ENCODE measurements at places on chromosomes 2 and 18.
A peak's percentile ranks its signal among the peaks of the same experiment; 100 is the strongest.

- peak; percentile 28 for DNase-seq
These were observed 217.1 kb downstream of the ZNF521 start for GRCh38 chr18:25134861-25135260.

GRCh38 chr2:86577817-86578456, 14.7 kb upstream of the CHMP3 start:
- no peak for DNase-seq

- DNase-seq: peak; percentile 43
These were observed 965 bp upstream of the ELOA2 start for GRCh38 chr18:47036298-47036874.

DNA sequence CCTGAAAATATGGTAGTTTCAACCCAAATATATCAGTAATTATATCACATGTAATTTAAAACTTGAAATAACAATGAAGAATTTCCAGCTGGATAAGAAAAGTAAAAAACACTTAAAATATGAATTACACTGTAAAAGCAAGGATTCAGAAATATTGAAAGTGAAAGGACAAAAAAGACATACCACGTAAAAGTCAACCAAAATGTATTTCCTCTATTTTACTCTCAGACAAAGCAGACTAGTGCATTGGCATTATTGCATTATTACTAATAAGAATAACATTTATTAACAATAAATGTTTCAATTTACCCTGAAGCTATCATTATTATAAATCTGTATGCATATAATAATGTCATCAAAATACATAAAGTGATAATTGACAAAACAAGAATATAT, 445.1 kb upstream of the TRIB2 start:
- DNase-seq: no peak

- DNase-seq: no peak
These were observed 86.8 kb upstream of the BARD1 start for GRCh38 chr2:214896274-214896673.

DNA sequence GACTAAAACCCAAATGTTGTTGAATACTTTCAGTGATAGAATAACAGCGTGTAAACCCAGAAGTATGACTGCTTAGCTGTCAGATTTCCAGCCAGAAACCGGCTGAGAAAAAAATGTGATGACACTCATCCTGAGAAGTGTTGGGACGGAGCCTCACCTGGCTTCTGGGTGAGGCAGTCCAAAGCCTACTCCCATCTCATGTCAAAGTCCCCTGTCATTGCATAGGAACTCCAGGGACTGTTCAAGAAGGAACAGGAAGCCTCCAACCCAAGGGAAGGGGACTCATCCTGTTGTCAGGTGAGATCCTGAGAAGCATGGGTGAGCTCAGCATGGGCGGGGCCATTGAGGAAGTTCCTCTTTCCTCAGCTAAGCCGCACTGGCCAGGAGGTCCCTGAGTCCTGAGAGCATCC, 11.3 kb upstream of the CHRNA1 start:
- no peak for DNase-seq

DNA sequence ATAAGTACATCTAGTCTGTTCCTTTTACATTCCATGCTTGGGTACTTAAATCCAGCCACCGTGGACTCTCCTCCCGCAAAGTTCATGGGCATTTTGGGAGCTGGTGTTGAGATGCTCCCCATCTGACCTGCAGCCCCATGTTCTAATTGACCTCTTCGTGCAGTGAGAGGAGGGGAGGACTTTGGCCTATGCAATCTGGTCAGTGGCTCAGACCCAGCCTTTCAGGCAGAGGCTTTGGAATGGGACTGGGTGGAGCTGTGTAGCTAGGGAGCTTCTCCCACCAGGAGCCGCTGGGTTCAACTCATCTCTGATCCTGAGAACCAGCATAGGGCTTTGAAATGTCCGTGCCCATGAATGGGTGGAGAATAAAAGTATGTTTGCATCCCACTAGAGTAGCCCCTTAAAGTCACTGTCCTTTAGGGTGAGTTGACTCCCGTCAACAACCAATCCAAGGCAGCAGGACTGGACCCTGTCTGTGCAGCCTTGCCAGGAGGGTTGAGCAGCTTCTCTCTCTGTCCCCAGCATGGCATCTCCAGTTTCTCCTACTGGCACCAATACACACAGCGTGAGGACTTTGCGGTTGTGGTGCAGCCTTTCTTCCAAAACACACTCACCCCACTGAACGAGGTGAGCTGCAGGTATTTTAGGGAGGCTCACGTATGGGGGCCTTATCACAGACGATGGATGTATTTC, 120.0 kb upstream of the PPP1CB start:
- no peak for DNase-seq

GRCh38 chr2:21422050-21422449, 298.3 kb downstream of the TDRD15 start:
- no peak for DNase-seq

DNA sequence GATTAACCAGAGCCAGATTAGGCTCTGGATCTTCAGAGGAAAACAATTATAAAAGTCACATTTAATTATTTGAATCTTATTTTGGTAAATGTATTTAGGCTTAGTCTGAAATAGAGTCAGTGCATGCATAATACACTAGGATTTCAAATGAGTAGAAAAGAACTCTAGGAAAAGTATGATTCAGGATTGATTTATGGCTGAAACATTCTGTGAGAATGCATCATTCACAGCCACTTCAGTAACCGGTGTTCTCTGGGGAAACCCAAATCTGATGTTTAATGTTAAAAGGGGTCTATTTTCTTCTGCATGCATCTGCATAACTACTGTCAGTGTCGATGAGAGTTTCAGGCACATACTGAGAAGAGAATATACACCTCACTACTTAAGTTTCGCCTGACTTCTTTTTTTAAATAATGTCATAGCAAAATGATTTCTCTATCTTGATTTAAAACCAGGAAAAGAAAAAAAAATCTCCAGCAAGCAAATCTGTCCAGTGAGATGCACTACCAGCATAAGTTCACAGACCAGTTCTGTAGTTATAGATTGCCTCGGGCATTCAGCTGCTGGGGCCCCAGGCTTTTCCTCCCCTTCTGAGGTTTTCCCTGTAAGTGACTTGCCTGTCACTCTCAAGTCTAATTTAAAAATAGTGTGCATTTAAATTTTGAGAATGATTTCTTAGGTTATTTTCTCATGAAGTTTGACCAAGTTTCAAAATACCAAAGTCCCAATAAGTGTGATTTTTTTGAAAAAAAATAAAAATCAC, 501.5 kb downstream of the NR4A2 start:
- no peak for DNase-seq

DNA sequence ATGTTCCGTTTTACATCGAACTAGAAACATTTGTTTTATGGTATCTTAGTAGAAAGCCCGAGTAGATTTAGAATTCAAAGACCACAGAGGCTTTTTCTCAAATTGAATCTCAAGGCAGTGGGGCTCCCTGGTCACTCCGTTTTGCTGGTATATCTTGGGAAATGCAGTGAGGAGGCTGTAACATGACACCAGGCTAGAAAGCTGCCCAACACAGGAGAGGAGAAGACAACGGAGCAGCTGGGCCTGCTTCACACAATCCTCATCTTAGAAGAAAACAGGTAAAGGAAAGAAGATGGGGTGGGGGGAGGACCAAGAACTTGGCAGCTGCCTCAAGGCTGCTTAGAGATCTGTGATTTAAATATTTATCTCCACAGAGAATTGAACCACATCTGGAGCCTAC, 38.3 kb upstream of the EPB41L3 start:
- no peak for DNase-seq

DNA sequence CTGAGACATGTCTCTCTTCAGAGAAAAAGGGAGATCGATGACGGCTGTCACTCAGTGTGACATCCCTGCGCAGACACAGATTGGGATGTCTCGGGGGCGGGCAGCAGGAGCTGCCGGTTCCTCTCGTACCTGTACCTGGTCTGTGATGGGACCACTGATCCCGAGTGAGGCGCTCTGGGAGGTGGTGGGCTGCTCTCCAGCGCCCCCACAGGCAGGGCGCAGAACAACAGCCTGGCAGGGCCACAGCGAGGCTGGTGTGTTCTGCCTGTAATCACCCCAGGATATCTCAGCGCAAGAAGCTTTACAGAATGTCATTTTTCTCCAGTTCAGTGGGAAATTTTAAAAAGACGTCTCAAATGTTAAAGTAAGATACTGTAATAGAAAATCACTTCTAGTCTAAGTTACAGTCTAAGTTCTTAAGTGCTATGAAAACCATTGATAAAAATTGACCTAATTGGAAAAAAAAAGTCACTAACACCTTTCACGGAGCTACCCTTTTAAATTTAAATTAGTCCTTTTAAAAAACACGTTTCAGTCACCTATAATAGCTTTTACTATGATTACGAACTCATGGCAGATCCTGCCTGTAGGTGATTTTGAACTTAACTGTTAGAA, 189.8 kb downstream of the SNTG2 start:
- DNase-seq: peak; percentile 18

- DNase-seq: no peak
These were observed 115.9 kb downstream of the SH3RF3 start for GRCh38 chr2:109244750-109245382.

- DNase-seq: peak; percentile 2
These were observed 391 bp downstream of the ZNF385B start for GRCh38 chr2:179861027-179861415.

DNA sequence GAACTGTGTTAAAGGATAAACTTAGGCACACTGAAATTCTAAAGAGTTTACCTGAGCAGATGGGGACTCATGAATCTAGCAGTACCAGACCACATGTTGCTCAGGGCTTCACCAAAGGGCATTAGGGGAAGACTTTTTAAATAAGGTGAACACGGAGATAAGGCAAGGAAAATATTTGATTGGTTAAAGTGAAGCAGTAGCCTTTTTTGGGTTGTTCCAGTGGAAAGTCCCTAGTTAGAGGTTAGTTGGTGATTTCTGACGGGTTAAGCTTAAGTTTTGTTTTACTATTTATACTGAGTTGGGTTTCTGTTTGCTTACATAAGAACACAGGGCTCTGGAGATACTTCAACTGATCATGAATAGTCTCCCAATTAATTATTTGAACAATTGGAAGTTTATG, 722.5 kb downstream of the SOCS6 start:
- no peak for DNase-seq

GRCh38 chr2:44722026-44722625, 219.4 kb upstream of the SIX3 start:
- DNase-seq: no peak
